Effector memory CD8-positive, alpha-beta T cell (primary cell): ENCODE measurements at places on chromosomes 7 and 10.

GRCh38 chr7:130371046-130371445, 9.2 kb upstream of the CPA1 start:
- H3K4me1 ChIP-seq = peaks cover 8% of the 10 kb centered on the region
- peaks cover 3% of the 10 kb centered on the region for H3K36me3 ChIP-seq
- DNase-seq = no peak
- no peaks in the 10 kb centered on the region for H3K27me3 ChIP-seq
- H3K4me3 ChIP-seq = no peak overlapping the region
- no peak overlapping the region for H3K27ac ChIP-seq

DNA sequence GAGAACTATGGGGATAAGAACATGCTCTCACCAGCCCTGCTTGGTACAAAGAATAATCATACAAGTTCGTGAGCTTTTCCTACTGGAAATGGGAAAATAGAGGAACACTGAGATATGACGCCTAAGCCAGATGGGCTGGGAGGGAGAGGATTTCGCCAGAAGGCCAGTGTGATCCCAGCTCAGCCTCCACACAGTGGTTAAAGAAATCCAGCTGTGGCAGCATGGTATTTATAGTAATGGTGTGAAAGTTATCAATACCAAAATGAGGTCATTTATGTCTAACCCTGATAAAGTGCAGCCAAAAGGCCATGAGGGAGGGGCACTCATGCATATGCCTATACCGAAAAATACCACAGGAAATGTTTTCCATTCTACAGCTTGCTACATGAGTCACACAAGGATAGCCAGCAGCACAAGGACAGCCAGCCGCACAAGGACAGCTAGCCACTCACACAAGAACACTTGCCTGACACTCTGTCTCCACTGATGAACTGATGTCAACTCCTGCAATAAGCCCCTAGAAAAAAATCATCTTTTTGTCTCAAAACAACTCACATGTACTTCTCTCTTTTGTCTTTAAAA, 49.4 kb downstream of the FRMPD2 start:
- no peaks in the 10 kb centered on the region for H3K36me3 ChIP-seq
- H3K27me3 ChIP-seq = no peaks in the 10 kb centered on the region
- no peak for DNase-seq
- H3K27ac ChIP-seq = no peak overlapping the region

DNA sequence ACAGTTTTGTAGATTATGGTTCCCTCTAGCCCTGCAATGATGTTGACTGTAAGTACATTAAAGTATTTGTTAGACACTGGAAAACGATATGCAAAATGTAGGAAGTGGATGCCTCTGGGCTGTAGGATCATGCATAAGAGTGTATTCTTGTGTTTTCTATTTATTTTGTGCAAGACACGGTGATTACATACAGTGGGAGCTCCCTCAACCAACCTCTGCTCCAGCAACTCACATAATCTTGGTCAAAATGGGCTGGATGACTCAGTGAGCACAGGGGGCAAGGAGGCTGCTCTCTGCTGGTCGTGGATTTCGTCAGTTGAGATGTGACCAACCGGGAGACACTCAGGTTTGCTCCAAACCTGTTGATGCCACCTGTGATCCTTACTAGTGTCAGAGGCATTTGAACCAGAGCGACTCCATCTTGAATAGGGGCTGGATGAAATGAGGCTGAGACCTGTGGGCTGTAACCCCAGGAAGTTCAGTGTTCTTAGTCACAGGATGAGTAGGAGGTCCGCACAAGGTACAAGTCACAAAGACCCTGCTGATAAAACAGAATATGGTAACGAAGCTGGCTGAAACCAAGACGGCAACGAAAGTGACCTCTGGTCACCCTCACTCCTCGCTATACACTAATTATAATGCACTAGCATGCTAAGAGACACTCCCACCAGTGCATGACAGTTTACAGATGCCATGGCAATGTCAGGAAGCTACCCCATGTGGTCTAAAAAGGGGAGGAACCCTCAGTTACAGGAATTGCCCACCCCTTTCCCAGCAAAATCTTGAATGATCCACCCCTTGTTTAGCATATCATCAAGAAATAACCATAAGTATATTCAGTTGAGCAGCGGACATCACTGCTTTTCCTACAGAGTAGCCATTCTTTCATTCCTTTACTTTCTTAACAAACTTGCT, 56.4 kb upstream of the FAM20C start:
- H3K4me1 ChIP-seq = no peaks in the 10 kb centered on the region
- H3K4me3 ChIP-seq = no peak overlapping the region
- no peak for DNase-seq
- no peak overlapping the region for H3K27ac ChIP-seq
- peaks cover 42% of the 10 kb centered on the region for H3K27me3 ChIP-seq

DNA sequence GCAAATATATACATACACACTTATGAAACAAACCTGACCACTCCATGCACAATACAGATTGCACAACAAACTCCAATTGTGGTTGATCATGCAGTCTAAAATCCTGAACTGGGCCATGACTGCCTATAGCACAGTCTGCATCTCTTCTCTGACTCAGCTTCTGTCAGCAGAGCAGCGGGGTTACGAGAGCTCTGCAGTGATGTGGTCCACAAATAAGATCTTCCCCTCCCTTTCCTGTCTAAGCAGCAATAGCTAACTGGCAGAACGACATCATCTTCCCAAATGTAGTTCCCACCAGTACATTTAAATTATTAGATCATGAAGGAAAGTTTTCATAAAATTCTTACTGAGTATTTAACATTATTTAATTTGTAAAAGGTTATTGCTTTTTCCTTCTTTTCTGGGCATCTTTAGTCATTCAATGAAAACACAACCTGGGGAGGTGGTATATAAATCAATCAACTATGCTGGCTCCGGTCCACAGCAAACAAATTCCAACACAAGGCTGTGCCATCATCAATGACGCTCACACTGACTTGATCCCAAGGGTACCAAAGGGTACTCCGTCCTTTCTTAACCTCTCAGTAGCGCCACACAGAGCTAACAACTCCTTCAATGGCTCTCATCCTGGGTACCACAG, 17.1 kb downstream of the ARHGAP21 start:
- DNase-seq = no peak
- H3K4me3 ChIP-seq = no peak overlapping the region
- H3K27me3 ChIP-seq = no peaks in the 10 kb centered on the region
- no peaks in the 10 kb centered on the region for H3K36me3 ChIP-seq
- no peaks in the 10 kb centered on the region for H3K4me1 ChIP-seq

- H3K27ac ChIP-seq = no peak overlapping the region
- H3K27me3 ChIP-seq = peaks cover 9% of the 10 kb centered on the region
- H3K4me3 ChIP-seq = no peak overlapping the region
- no peaks in the 10 kb centered on the region for H3K36me3 ChIP-seq
- DNase-seq = no peak
Observed at GRCh38 chr7:151426441-151426903, 13.5 kb downstream of the CRYGN start.

- peaks cover 4% of the 10 kb centered on the region for H3K4me1 ChIP-seq
- no peak for DNase-seq
- H3K4me3 ChIP-seq = no peak overlapping the region
- no peaks in the 10 kb centered on the region for H3K27me3 ChIP-seq
- no peak overlapping the region for H3K27ac ChIP-seq
- peaks cover 3% of the 10 kb centered on the region for H3K36me3 ChIP-seq
Observed at GRCh38 chr10:101903827-101904550, 60.4 kb upstream of the KCNIP2 start.

DNA sequence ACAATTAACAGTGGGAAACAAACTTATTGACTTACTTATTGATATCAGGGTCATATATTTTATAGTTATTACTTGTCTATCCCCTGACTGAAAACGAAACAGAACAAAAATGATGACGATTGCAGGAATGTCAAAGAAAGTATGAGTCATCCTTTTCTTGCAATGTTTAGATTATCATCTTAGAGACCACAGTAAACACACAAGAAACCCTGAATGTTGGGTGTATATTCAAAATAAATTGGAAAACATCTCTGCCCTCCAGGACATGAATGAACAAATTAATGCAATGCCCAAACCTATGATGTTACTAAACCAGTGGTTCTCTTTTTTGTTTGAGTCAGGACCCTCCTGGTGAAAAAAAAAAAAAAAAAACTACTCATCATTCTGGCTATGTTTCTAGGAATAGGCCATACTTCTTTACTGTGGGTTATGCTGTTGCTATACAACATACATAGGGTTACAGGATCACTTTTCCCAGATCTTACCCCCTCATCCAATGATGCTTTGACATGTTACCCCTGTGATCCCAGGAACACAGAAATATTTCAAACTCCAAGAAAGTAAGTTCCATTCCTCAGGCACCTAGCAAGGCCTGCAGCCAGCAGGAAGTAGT, 623.4 kb upstream of the IGFBP3 start:
- H3K27ac ChIP-seq = no peak overlapping the region
- no peaks in the 10 kb centered on the region for H3K4me1 ChIP-seq
- no peaks in the 10 kb centered on the region for H3K36me3 ChIP-seq

- H3K27me3 ChIP-seq = no peaks in the 10 kb centered on the region
- H3K4me1 ChIP-seq = peaks cover 23% of the 10 kb centered on the region
- no peaks in the 10 kb centered on the region for H3K36me3 ChIP-seq
- no peak overlapping the region for H3K27ac ChIP-seq
- no peak for DNase-seq
- H3K4me3 ChIP-seq = no peak overlapping the region
Observed at GRCh38 chr10:86782701-86783418, 26.4 kb downstream of the BMPR1A start.

DNA sequence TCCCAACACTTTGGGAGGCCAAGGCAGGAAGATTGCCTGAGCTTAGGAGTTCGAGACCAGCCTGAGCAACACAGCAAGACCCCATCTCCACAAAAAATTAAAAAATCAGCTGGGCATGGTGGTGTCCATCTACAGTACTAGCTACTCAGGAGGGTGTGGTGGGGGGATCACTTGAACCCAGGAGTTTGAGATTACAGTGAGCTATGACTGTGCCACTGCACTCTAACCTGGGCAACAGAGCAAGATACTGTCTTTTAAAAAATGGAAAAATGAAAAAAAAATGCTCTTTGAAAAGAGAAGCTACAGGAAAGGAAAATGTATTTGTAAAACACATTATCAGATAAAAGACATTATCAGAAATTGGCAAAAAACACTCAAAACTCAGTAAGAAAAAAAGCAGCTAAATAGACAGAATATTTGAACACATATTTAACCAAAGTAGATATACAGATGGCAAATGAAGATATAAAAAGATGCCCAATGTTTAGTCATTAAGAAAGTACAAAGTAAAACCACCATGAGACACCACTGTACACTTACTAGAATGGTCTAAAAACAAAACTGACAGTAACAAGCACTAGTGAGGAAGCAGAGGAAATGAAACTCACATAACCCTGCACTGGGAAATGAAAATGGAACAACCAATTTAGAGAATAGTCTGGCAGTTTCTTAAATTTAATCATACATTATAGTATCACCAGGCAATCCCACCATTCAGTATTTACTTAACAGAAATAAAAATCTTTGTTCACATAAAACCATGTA, 40.5 kb downstream of the NRBF2 start:
- no peak for DNase-seq
- no peak overlapping the region for H3K4me3 ChIP-seq
- H3K36me3 ChIP-seq = peaks cover 61% of the 10 kb centered on the region
- no peaks in the 10 kb centered on the region for H3K27me3 ChIP-seq
- peak overlapping the region; percentile 77 for H3K27ac ChIP-seq

GRCh38 chr7:46756996-46757395, 824.9 kb downstream of the TNS3 start:
- H3K4me1 ChIP-seq = no peaks in the 10 kb centered on the region
- H3K36me3 ChIP-seq = no peaks in the 10 kb centered on the region
- no peak overlapping the region for H3K4me3 ChIP-seq

- no peaks in the 10 kb centered on the region for H3K27me3 ChIP-seq
- H3K27ac ChIP-seq = no peak overlapping the region
- H3K4me3 ChIP-seq = no peak overlapping the region
- no peaks in the 10 kb centered on the region for H3K4me1 ChIP-seq
- DNase-seq = no peak
Observed at GRCh38 chr7:82294382-82294784, 149.2 kb downstream of the CACNA2D1 start.

GRCh38 chr7:28921822-28922221, 36.3 kb downstream of the TRIL start:
- H3K36me3 ChIP-seq = no peaks in the 10 kb centered on the region
- no peak overlapping the region for H3K27ac ChIP-seq
- peaks cover 15% of the 10 kb centered on the region for H3K4me1 ChIP-seq
- DNase-seq = peak; percentile 24
- H3K4me3 ChIP-seq = no peak overlapping the region

DNA sequence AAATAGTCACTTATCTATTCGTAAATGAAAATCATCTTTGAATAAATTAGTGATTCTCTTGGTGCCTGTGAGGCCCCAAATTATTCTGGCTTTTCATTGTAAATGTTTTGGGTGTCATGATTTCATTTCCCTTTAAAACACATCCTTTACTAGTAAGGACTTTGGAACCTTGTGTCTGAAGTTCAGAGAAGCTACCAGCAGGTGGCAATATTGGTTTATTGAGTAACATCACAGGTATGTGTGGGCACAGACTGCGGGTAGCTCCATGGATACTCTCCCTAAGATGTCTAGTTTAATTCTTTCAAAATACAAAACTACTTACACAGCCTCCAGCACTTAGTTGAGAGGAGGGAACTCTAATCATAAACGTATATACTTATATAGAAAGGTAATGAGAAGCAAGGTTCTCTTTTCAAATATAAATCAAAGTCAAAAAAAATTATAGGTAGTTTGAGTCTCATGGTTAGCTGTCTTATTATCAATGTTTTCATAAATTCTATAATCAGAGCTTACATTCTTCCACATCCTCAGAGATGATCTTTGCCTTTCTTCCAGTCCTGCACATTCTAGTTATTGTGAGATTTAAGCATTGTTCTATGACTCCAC, 449.6 kb downstream of the GRM8 start:
- no peaks in the 10 kb centered on the region for H3K4me1 ChIP-seq
- H3K27me3 ChIP-seq = no peaks in the 10 kb centered on the region
- no peak overlapping the region for H3K27ac ChIP-seq

- no peaks in the 10 kb centered on the region for H3K36me3 ChIP-seq
- peaks cover 17% of the 10 kb centered on the region for H3K27me3 ChIP-seq
- H3K4me3 ChIP-seq = no peak overlapping the region
- H3K4me1 ChIP-seq = no peaks in the 10 kb centered on the region
- H3K27ac ChIP-seq = no peak overlapping the region
Observed at GRCh38 chr7:116354171-116354545, 143.8 kb downstream of the TES start.

DNA sequence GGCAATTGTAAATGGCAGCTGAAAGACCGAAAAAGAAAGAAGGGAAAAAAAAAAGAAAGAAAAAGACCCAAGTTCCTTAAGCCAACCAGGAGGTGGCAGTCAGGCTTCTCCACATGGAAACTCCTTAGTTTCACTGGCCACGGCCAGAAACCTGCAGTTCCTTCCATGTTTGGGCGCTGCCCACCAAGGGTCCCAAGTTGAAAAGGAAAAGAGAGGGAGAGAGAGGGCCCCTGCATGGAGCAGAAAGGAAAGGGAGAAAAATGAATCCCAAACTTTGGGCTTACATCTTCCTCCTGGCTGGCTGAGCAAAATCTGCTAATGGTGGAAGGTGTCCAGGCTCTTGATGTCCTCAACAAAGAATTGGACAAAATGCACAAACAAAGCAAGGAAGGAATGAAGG, 31.8 kb upstream of the ABCA13 start:
- H3K27ac ChIP-seq = no peak overlapping the region
- H3K36me3 ChIP-seq = no peaks in the 10 kb centered on the region
- H3K27me3 ChIP-seq = peaks cover 6% of the 10 kb centered on the region
